Stimulated activated CD4-positive, alpha-beta T cell treated with anti-CD3 and anti-CD28 coated beads, TNF-alpha, amount 100 ng/mL, for 4 hours (primary cell): ENCODE measurements at places on chromosomes 7 and 10.
A peak's percentile ranks its signal among the peaks of the same experiment; 100 is the strongest.

DNA sequence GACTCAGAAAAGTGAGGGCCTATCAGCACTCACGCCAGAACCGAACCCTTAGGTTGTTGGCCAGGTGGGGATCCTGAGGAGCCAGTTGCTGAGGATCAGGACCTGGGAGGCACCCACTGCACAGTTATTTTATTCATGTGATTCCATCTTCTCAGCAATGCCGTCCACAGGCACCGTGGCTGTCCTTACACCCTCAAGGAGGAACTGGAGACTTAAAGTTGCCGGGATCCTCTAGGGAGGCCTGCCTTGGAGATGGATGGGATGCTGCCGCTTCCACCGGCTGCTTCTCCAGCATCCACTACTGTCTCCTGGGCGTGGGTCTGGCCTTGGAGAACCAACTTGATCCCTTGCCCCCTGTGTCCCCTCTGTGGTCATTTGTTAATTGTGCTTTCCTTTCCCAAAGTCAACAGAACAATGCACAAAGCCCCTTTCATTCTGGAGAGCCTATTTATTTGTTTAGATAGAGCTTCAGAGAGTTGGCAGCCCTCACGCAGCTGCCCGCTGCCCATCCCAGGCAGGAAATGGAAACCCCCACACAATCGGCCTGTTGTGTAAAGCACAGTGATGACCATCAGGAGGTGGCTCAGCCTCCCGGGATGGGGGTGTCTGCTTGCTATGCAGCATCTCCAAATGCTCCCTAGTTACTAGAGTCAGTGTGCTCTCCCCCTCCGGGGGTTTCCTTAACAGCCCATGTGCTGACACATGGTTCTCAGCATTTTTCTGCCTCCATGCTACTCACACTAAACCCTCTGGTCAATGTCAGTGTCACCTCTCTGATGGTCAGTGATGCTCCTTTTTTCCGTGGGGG is 52.9 kb upstream of the IGFBP3 start:
- no peak for DNase-seq

DNA sequence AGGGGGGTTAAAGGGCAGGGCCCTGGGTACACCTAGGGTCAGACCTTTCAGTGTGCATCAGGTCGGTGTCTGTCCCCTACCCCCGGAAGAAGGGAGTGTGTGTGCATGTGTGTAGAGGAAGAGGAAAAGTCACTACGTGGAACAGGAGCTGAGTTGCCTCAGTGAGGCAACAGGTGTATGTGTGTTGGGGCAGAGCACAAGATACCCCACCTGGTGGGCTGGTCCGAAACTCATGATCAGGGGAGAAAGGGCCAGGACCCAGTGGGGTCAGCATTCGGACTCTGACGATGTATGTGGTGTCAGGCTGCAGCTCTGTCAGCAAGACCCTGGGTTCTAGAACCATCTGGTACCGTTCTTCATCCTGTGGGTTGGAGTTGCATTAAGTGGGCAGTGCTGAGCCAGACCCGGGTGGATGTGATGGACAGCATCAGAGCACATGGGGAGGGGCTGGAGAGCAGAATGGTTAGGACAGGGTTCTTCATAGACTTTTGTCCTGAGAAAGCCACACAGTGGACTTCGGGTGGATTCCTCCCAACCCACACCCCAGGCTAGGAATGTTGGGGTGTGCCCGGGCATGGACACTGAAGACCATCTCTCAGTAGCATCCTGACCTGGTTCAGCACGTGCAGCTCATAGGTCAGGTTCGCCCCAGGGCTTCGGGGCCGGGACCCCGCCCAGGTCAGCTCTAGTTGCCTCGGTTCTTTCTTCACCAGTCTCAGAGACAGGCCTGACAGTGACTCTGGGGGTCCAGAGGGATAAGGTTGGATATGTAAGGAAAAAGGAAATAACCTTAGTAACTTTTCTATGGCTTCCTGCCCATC is 10.7 kb downstream of the EPHA1 start:
- no peak for DNase-seq

GRCh38 chr10:72541337-72541736 is 84.5 kb downstream of the MICU1 start:
- DNase-seq = no peak

DNA sequence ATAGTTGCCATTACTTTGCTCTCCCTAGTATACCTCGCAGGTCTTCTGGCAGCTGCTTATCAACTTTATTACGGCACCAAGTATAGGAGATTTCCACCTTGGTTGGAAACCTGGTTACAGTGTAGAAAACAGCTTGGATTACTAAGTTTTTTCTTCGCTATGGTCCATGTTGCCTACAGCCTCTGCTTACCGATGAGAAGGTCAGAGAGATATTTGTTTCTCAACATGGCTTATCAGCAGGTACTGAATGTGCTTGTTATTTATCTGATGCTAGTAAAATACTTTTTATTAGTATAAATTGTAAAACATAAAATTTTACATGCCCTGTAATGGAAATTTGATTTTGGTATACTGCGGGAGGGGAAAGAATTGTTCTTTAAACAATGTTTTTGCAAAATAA is 15.7 kb downstream of the STEAP2 start:
- no peak for DNase-seq

DNA sequence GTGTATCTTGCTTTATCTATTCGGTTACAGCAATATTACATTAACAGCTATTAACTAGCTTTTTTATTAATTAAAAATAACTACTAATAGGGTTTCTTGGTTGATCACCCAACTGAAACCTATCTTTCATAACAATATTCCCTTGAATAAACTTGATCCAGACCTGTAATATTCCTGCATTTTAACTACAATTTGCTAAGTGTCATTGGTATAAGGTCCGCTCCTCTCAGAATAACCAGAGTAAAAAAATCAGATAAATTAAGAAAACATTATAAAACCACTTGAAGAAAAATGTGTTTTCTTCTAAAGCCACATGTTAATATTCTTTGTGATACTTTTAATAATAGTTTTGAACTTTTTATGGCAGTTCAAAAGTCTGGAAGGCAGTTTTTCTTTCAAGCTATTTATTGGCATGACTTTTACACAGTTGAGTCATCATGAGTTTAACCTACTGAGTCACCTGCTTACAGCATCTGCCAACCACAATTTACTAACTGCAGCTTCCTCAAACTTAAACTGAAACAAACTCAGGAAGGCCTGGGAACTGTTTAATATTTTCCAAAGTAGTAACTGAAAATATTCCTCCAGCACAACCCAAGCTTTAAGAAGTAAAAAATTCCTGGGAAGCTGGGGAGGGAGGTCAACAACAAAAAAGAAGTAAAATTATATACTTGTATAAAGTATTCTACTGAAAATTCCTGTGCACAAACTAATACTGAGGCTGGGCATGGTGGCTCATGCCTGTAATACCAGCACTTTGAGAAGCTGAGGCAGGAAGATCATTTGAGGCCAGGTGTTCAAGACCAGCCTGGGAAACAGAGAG is 103.2 kb downstream of the NRBF2 start:
- DNase-seq = no peak

DNA sequence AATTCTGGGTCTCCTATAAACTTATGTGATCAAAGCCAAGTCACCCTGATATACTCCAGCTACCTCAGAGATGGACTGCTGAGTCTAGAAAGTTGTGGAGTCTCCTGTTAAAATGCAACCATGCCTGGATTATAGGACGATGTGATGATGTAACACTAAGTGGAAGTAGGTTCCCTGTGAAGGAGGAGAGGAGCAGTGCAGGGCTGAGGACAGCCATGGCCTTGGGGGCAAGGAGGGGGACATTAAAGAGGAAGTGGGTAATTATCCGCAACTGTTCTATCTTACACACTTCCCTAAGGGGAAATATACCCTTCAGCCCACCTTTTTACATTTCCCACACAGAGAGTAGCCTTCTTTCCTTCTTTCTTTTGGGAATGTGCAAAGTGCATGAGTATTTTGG is 63.8 kb downstream of the MTPN start:
- DNase-seq = no peak

DNA sequence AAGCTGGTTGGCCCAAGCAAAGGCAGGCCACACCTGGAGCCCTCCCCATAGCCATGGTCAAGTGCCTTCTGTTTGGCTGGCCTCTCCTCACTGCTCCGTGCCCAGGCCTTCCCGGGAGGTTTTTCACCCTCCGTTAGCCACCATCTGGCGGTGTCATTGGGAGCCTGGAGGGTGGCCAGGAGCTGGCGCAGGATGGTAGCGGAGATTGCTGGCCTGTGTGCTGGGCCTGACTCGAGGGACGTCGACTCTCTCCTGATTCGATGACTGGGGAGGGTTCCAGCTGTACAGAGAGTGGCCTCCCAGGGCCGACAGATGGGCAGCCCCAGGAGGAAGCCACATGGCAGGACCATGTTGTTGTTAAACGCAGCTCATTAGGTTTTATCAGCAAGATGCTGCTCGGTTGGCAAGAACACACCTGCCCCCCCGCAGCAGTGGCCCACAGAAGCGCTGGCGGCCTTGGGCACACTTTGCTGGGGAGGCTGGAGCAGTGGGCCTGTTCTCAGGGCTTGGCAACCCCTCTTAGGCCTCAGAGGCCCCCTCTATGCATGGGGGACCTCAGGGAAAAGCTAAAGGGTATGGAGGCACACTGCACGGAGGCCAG is 64.0 kb upstream of the CACUL1 start:
- DNase-seq = no peak

- DNase-seq = no peak
Measured at GRCh38 chr10:70662362-70663220, 9.7 kb upstream of the ADAMTS14 start.

GRCh38 chr7:75842836-75843446 is 29.3 kb upstream of the CCL24 start:
- no peak for DNase-seq

DNA sequence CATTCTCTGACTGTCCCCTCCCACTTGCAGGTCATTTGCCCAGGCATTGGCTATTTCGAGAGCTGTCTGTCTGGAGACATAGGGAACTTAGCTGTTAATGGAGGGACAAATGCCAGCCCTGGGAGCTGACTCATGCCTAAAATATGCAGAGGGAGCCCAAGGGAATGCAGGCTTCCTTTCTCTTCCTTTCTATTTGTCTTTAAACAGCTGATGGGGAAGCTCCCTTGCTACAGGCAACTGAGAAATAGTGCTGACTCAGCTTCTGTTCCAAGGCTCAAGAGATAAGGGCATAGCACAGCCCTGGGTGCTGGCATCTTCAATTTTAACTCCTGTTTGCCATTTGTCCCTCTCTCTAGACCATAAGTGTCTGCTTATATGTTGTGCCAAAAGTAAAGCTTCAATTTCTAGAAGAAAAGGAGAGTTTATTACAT is 82.7 kb upstream of the C1GALT1 start:
- no peak for DNase-seq

DNA sequence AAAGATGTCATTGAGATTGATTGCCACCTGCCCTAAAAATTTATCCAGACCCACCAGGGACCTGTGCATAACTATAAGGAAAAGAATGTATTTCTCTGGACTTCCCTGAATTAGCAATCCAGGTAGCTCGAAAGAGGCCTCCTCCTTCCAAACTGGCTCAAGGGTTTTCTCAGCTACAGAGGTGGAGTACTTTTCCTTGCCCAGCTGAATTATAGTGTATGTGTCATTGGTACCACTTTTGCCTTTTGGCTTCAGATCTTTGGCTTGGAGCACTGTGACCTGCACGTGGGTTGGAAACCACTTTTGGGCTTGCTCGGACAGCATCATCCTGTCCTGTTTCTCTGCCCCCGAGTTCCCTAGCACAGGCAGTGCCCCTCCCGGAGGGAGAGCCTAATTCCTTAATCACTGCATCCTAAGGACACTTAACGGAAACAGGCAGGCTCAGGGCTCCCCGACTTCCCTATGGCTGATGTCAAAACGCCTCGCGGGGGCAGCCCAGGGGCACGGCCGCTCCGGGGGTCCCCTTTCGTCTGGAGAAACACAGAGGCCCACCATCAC is 825 bp downstream of the RAB11FIP2 start:
- DNase-seq = peak; percentile 9

GRCh38 chr10:131346456-131346855 is 34.9 kb upstream of the TCERG1L start:
- no peak for DNase-seq

GRCh38 chr7:90889644-90890043 is 293.5 kb downstream of the CDK14 start:
- no peak for DNase-seq

- no peak for DNase-seq
Measured at GRCh38 chr10:21170216-21170615, 273.1 kb upstream of the NEBL start.

DNA sequence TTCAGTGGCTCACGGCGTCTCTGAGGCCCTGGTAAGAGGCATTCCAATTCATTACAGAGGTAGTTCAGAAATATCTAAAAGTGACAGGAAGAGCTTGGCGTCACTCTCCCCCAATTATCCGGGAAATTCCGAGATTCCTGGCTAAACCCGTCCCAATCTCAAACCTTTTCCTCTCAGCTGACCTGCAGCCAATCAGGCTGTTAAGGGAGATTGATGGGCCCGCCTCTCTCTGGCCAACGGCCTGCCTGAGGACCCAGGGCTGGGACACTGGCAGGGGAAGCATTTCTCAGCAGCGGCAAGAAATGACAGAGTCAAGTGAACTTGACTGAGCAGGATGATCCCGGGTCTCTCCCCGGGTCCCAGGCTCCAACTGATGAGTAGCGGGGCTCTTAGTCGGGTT is 72.3 kb downstream of the EBF3 start:
- DNase-seq = no peak

- no peak for DNase-seq
Measured at GRCh38 chr10:127897177-127897576, 4.4 kb upstream of the CLRN3 start.

DNA sequence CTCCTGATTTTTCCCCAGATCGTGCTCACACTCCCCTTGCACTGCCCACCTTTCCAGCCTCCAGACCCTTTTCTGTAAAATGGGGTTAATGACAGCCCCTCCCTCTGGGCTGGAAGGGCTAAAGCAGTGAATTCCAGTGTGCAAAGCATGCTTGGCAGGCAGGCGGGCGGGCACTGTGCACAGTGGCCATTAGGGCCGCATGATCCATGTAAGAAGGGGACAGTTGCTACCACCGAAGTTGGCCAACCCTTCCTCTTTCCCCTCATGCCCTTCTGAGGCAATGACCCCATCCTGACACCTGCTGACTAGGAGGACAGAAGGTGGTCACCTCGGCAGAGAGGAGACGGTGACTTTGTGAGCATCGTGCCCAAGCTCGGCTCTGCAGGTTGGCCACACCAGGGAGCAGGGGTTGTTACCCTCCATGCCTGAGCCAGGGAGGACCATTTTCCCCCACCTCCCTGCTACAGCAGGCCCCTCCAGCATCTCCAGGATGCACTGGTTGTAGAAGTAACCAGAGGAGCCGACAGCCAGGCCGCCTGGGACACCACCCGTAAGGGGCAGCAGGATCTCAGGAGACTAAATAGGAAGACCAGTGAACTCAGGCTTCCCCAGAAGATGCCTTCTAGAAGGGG is 166.4 kb downstream of the SLIT1 start:
- no peak for DNase-seq

DNA sequence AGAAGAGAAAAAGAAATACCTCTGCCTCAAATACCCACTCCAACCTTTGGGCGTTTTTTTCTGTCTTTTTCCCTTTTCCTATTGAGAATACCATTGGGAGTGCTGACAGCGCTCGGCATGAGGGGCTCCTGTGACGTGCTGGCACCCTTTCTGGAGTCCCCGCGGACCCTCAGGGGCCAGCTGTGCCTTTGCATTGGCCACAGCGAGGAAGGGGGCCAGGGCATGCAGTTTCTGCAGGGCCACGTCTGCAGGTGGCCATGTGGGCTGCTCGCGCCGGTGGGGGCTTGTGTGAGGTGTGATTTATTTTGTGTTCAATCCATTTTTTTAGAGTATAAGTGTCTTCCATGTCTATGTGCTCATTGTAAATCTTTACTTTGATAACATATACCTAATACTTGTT is 57.4 kb downstream of the INPP5A start:
- no peak for DNase-seq

- DNase-seq = no peak
Measured at GRCh38 chr10:69068549-69068948, 19.4 kb upstream of the SRGN start.
